ENCODE measurements at places on chromosomes 7 and 10. TPM values are rescaled to one million over a fixed set of nuclear protein-coding genes. Genes with fewer than 3 reads are reported as not detected.

CTTNBP2 gene
- not detected for total RNA-seq

ADAM12 gene
- not detected for total RNA-seq

LGI1 gene
- not detected for total RNA-seq

ZFAND2A gene
- total RNA-seq: 22.3 TPM

DNA sequence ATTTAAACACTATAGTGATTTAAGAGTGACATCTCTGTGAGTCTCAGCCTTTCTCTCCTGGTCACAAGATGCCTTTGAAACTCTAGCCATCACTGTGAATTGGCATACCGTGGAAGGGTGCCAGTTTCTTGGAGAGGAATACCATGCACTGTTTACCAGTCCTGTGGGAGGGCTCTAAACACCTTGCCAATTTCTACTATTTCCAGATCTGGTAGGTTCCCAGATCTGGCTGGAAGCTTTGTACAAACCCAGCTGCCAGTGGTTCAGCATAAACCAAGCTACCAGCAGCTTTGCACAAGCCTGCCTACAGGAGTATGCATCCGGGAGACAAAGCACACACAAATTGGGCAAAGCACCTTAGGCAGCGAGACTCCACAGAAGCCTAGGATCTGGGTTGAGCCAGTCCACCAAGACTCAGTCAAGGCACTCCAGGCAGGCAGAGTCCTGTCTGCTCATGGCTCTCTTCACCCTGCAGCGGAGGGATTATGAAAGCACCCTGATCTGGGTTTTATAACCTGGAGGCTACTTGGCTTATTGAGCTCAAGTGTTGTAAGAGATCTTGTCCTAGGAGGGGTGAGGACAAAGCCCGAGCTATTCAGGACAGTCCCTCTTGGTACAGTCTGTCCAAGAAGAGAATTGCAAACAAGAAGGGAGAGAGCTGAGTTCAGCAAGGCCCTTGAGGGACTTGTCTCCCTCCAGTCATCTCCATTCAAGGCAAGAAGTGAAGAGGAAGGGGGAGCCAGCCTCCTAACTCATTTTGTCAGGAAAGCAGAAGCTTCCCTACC, 23.6 kb downstream of the MCM10 start:
- H3K27ac ChIP-seq: no peak overlapping the region
- H3K36me3 ChIP-seq: peaks cover 98% of the 10 kb centered on the region
- H3K27me3 ChIP-seq: no peaks in the 10 kb centered on the region
- no peaks in the 10 kb centered on the region for H3K4me1 ChIP-seq

GRCh38 chr7:15854841-15855524, 168.5 kb upstream of the MEOX2 start:
- H3K36me3 ChIP-seq: no peaks in the 10 kb centered on the region
- no peaks in the 10 kb centered on the region for H3K4me1 ChIP-seq
- no peak for DNase-seq
- H3K27me3 ChIP-seq: no peaks in the 10 kb centered on the region
- H3K4me3 ChIP-seq: no peak overlapping the region

- H3K4me3 ChIP-seq: no peak overlapping the region
- no peak overlapping the region for H3K27ac ChIP-seq
- H3K36me3 ChIP-seq: peaks cover 60% of the 10 kb centered on the region
- DNase-seq: no peak
- H3K27me3 ChIP-seq: no peaks in the 10 kb centered on the region
- no peaks in the 10 kb centered on the region for H3K4me1 ChIP-seq
Measured at GRCh38 chr10:97356318-97356914, 21.9 kb upstream of the FRAT2 start.

All from K562 (cell line).